ENCODE measurements at places on chromosomes 3 and 15.
A peak's percentile ranks its signal among the peaks of the same experiment; 100 is the strongest.

GRCh38 chr15:62649793-62650420, 392.6 kb upstream of the TPM1 start:
- peak; percentile 51 for DNase-seq

DNA sequence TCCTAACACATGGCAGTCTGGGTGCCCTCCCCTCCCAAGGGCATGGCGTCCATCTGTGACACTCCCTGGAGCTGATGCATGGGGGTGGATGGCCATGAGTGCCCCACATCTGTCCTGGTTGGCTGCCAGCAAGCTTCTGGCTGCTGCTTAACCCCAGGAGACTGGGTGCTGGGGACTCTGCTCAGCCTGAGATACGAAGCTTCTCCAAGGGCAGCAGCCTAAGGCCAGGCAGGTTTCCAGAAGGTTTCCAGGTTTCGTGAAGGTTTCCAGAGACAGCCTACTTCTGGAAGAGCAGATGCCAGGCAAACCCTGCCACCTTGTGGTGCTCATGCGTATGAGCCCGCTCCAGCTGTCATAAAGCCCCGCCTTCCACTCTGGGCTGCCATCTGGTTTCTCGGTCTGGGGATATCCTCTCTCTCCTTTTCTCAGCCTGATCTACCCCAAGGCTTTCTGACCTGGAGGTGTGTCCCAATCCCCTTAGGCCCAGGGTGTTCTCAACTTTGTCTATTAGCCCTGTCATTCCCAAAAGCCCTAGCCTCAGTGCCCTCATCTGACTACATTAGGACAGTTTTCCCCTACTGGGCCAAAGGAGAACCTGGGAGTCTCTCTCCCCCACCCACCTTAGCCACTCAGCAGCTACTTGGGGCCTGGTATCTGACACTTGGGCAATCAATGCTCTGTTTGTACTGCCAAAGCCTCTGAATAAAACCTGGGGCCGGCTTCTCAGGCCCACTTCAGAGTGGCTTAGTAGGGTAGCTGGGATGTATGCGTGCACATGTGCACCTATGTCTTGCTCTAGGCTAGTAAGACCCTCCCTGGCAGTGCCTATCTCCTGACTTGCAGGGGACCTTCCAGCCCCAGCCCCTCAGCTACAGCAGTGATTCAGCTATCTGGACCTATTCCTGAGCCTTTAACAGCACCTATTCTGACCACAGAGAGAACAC, 12.0 kb downstream of the MRPL46 start:
- DNase-seq: peak; percentile 44

- DNase-seq: no peak
Measured at GRCh38 chr3:134432236-134432635, 53.5 kb downstream of the ANAPC13 start.

DNA sequence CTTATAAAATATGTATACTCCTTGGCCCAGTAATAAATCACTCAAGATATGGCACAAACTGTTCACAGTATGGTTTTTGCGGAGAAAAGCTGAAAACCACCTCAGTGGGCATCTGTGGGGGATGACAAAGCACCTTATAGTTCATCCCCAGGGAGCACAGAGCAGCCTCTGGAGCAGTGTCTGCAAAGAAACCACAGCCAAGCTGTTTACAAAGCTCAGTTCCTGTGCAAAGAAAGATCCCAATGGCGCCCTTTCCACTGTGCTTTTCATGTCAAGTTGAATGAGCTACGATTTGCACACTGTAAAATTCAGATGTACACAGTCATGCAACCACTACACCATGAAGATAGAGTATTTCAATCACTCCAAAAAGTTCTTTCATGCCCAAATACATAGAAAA, 2.5 kb upstream of the EFCC1 start:
- no peak for DNase-seq

- no peak for DNase-seq
Measured at GRCh38 chr3:130779486-130779885, 32.9 kb upstream of the PIK3R4 start.

Measured in activated CD4-positive, alpha-beta memory T cell treated with anti-CD3 and anti-CD28 coated beads, Interleukin-2, amount 10 ng/mL, durations not matched to agents 7 days and 5 days (primary cell).